Right ventricle myocardium inferior (tissue), 1 donor: ENCODE measurements at places on chromosomes 6 and 20. TPM values are rescaled to one million over a fixed set of nuclear protein-coding genes. Genes with fewer than 3 reads are reported as not detected.

- DNase-seq, result no peak
Observed at GRCh38 chr6:143839196-143839595, 3.9 kb upstream of the LTV1 start.

GRCh38 chr6:28354688-28355554 lies 5.2 kb downstream of the ZKSCAN3 start:
- no peak for DNase-seq

DNA sequence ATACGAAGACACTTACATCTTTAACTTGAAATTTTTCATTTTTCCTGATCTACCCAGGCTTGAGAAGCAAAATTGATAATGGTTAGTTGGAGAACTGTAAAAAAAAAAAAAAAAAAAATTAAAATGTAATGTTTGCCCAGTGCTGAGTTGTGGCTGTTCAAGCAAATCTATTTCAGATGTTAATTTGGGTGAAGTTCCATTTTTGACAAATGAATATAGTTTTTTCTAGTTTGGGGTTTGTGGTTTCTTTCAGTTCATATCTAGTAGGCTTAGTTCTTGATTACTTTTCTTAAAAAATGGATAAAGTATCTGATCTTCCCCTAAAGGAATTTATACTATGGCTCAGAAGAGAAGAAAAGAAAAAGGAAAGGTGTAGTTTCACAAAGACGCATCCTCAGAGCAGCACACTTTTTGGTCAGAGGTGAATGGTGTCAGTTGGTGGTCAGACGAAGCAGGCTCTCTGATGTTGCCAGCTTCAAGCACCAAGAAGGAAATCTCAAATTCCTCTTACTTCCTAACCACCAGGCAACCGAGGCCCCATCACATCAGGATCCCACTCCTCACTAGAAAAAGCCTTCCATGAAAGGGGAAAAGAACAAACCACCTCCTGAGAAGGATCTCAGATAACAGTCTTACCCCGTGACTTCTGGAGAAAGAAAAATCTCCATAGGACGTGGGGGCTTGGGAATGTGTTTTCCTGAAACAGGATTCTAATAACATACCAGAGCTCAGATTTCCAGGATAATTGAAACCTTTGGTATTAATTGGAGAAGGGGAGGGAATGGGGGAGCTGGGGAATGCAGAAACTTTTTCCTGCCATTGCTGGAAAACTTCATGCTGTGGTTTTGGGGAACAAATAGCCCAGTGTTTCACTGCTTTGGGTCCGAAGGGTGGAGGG lies 396.2 kb downstream of the CD83 start:
- DNase-seq, result no peak

The SYTL3 gene
- 10.8 TPM for total RNA-seq

GRCh38 chr6:24933266-24933665 lies 2.5 kb downstream of the RIPOR2 start:
- DNase-seq, result no peak
